ENCODE measurements at places on chromosomes 6 and 20.

DNA sequence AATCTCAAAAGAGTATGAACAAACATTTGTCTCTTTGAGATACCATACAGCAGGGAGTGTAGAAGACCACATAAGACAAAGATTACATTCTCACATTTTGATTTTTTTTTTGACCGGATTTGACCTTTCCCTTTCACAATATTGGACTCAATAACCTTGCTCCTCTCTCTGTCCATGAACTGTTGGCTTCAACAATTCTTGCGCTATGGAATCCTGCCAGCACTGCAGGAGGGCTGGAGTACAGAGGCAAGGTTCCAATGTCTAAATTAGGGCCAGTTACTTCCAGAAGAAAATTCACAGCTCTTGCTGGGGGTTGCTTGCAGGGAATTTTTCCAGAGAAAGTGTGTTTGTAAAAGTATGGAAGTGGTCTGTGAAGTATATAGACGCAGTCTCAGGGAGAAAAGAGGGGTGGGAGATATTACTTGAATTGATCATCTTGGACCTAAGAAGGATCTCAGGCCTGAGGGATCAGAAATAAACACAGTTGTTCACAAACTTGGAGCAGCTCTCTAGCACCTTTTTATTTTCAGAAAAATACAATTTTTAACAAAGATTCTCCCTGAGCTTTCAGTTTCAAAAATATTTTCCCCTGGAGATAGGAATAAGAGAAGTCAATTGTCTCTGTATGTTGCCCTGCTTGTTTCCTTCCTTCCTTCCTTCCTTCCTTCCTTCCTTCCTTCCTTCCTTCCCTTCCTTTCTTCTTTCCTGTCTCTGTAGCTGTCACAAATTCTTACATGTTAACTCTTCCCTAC, 765.9 kb downstream of the BCKDHB start:
- no peak overlapping the region for H3K27ac ChIP-seq
- no peaks in the 10 kb centered on the region for H3K4me1 ChIP-seq
- H3K27me3 ChIP-seq: no peaks in the 10 kb centered on the region

DNA sequence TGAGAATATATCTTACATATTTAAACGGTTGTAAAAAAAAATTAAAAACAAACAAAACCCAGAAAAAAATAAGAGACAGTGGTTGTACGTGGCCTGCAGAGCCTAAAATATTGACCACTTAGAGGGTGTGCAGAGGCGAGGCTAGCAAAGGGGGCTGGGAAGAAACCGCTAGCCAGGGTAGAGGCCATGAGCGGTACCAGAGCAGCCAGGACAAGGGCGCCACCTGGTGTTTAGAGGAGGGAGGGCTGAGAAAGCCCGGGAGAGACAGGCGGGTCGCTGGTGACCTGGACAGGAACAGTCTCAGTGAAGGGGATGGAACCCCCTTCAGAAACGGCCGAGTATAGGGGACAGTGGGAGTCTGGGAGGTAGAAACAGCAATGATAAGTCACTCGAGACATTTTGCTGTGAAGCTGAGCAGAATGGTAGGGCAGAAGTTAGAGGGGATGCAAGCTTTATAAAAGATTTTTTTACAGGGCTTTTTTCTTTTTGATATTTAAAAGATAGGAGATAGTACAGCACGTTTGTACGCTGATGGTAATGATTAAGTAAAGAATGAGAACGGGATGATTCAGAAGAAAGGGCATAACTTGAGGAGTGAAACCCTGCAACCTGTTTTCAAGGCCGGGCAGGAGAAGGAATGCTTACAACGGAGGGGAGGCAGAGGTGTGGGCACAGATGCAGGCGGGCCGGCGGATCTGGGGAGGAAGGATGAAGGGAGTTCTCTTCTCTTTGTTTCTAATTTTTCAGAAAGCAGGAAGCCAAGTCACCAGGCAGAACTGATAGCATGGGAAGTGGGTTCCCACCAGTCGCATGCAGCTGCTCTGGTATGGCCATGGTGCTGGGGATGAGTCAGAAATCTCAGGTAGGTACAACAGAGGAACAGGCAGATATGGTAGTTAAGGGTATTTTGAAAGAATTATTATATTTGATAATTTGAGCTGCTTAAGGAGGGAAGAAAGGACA, 76.2 kb downstream of the FAM229B start:
- H3K36me3 ChIP-seq: no peaks in the 10 kb centered on the region
- peak overlapping the region; percentile 21 for H3K4me3 ChIP-seq
- peak; percentile 56 for DNase-seq
- H3K27ac ChIP-seq: peak overlapping the region; percentile 13
- peaks cover 73% of the 10 kb centered on the region for H3K27me3 ChIP-seq

DNA sequence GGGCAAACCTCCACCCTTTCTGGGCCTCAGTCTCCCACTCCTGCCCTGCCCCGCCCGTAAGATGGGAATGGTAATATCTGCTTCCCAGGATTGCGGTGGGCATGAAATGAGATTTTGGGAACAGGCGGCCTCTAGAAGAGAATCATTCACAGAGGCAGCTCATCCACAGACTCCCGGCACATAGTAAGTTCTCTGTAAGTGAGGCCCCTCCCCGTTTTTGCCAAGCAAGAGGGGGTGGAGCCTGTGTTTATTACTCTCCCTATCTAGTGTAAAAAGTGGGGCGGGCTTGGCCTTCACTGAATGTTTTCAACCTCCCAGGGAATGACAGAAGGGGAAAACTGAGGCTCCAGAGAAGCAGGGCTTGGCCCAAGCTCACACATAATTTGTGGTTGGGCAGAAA, 20.0 kb downstream of the SUN5 start:
- no peak for DNase-seq
- H3K4me3 ChIP-seq: no peak overlapping the region
- H3K27me3 ChIP-seq: no peaks in the 10 kb centered on the region
- no peak overlapping the region for H3K27ac ChIP-seq

DNA sequence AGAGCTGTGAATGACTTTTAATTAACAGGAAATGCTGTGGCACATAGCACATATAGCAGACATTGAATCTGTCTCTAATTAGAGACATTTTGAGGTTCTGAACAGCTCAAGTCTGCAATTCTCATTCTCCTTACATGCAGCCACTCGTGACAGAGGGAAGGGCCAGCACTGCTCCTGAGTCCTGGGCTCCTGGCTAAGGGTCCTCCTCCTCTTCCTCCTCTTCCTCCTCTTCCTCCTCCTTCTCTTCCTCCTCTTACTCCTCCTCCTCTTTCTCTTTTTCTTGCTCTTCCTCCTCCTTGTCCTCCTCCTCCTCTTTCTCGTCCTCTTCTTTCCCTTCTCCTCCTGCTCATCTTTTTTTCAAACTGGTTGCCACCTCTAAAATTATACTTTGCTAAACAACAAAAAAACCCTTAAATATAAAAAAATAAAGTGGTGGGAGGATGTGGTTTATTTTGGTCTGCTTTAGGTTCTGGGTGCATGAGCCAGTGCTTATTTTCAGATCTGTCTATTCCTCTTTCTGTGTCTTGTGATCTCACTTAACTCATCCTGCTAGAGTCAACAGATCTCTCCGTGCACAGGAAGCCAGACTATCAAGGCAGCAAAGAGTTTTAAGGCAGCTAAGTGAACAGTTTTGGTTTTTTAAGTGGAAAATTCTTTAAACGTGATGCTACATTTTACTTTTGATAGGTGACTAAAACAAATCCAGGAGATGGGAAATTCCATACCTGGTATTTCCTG, 159.3 kb downstream of the CD83 start:
- no peak for DNase-seq
- H3K4me1 ChIP-seq: peaks cover 29% of the 10 kb centered on the region
- peak overlapping the region; percentile 62 for H3K4me3 ChIP-seq
- peaks cover 1% of the 10 kb centered on the region for H3K36me3 ChIP-seq
- no peaks in the 10 kb centered on the region for H3K27me3 ChIP-seq

- H3K27me3 ChIP-seq: peaks cover 81% of the 10 kb centered on the region
- peak within 1 kb of the TSS; percentile 63 for H3K4me3 ChIP-seq
- H3K4me1 ChIP-seq: peaks cover 9% of the 10 kb centered on the region
Observed at GRCh38 chr6:17281100-17281496, at the start of gene RBM24. Gene RBM24 (plus strand): TSS chr6:17281361. CDS start chr6:17281582, 221 bp downstream.

GRCh38 chr6:150930841-150931240, 65.3 kb downstream of the MTHFD1L start:
- no peak overlapping the region for H3K4me3 ChIP-seq
- no peak overlapping the region for H3K27ac ChIP-seq
- H3K27me3 ChIP-seq: no peaks in the 10 kb centered on the region
- H3K36me3 ChIP-seq: no peaks in the 10 kb centered on the region

DNA sequence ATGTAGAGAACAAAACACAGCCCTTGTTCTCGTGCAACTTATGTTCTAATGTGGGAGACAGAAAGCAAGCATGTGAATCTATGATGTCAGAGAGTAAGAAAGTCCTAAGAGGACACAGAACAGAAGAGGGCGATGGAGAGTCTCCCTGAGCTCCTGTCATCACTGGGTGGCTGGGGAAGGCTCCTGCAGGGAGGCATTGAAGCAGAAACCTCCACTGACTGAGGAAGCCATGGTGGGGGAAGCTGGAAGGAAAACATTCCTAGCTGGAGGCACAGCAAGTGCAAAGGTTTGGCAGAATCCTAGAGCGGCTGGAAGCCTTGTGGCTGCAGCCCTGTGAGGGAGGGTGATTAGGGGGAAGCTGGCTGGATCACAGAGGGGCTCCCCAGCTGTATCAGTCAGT, 248.0 kb downstream of the CDH26 start:
- no peak overlapping the region for H3K4me3 ChIP-seq
- H3K27ac ChIP-seq: no peak overlapping the region
- no peak for DNase-seq

DNA sequence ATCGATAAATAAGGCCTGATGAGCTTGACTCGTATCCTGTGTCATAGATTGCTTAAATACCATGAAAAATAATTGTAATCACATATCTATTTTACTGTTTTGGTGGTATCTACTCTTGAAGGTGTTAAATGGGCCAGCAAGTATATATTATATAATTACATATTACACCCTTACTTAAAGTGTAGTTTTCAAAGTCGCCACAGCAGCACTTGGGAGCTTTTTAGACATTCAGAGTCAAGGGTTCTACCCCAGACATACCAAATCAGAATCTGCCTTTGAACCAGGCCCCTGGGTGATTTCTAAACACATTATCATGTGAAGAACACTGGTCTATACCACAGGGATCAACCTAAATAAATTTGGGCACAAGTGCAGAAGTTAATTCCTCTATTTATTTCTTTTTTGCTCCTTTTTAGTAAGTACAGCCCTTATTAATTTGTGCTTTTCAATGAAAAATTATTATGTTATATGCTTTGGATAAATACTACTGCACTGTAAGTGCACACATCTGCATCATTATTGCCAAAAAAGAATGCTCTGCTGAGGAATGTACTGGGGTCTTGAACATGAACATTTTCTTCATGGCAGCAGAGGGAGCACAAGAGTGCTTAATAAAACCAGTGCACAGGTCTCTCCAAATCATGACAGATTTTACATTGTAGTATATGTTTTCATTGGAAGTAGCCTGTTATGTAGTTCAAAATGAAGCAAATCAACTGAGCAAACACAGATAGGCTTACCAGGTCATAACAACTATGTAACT, 3.1 kb upstream of the ATXN1 start:
- peaks cover 54% of the 10 kb centered on the region for H3K4me1 ChIP-seq
- peak overlapping the region; percentile 100 for H3K4me3 ChIP-seq
- no peaks in the 10 kb centered on the region for H3K27me3 ChIP-seq
- peaks cover 34% of the 10 kb centered on the region for H3K36me3 ChIP-seq
- peak overlapping the region; percentile 100 for H3K27ac ChIP-seq

GRCh38 chr6:138869398-138869797, 73.5 kb downstream of the ECT2L start:
- H3K36me3 ChIP-seq: no peaks in the 10 kb centered on the region
- no peak for DNase-seq
- H3K27me3 ChIP-seq: peaks cover 15% of the 10 kb centered on the region
- no peaks in the 10 kb centered on the region for H3K4me1 ChIP-seq

DNA sequence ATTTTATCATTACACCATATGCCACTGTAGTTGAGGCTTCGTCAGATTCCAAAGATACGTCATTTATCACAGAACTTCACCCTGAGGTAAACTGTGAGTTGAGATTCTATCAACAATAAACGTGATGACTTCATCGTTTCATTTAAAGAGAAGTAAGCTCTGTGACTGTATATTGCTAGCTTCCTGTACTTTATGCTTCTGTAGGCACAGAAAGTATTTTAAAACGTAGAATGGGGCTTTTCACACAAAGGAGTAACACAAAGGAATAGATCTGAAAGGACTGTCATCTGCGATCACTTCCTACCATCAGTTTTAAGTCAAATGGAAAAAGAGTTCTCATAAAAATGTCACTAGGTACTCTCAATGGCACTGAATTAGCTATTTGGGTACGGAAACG, 234.4 kb upstream of the MCHR2 start:
- peak overlapping the region; percentile 72 for H3K4me3 ChIP-seq
- no peaks in the 10 kb centered on the region for H3K36me3 ChIP-seq
- H3K27me3 ChIP-seq: no peaks in the 10 kb centered on the region
- peaks cover 10% of the 10 kb centered on the region for H3K4me1 ChIP-seq

DNA sequence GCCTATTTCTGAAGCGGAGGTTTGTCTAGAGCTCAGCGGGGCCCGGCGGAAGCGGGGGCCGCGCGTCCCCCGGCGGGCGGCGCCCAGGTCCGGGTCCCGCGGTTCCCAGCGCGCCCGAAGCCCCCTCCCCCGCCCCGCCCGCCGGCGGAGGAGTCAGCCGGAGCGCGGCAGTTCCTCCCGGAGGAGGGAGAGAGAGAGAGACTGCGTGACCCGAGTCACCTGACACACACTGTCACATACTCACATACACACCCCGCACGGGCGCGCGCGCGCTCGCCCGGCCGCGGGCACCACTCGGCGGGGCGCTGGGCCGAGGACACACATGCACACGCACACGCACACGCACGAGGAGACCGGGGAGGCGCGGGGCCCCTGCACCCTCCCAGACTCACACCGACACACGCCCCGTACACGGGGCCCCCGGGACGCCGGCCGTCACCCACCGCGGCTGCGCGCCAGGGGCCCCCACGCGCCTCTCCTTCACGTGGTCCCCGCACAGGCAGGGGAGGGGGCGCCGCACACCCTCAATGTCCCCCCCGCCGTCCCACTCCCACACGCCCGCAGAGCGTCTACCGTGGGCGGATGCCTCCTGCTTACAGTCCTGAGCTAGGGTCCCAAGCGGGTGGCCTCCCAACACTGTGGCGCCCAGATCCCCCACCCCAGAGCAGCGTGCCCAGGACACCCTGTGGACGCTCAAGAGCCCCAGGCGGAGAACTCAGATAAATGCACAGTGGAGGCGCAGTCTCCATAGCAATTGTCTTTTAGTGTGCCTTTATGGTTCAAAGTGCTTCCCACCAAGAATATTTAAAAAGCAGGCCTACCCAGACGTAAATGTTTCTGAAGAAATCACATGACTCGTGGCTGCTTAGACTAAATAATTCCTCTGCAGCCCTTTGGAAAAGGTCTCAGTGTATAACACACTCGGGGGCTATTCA, at the start of gene RRAGD:
RRAGD (minus strand) TSS at position 203 of the 935 bp plus-strand sequence. CDS start 280 bp downstream, outside the sequence.
- peak; percentile 33 for DNase-seq
- H3K4me3 ChIP-seq: peak within 1 kb of the TSS; percentile 97

DNA sequence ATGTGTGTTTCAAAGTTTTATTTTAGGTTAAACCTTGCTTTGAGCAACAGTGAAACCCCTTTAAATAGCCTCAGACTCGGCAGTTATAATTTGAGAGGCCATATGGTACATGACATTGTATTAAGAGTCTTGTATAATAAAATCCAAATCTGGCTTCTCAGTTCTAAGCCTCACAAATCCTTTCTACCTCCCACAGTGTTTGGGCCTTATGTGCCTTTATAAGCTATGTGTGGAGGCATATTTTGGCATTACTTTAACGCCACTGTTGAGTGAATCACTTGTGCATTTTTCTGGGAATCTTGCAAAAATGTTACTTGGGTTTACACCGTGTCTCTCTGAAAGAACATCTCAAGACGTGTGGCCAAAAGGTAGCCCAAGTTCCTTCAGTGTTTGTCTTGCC, 152.4 kb downstream of the COL9A1 start:
- no peak overlapping the region for H3K27ac ChIP-seq
- peaks cover 10% of the 10 kb centered on the region for H3K27me3 ChIP-seq
- no peak overlapping the region for H3K4me3 ChIP-seq
- H3K36me3 ChIP-seq: peaks cover 2% of the 10 kb centered on the region
- H3K4me1 ChIP-seq: no peaks in the 10 kb centered on the region

Measured in central memory CD8-positive, alpha-beta T cell (primary cell).